ENCODE measurements at places on chromosomes 12 and 14.

GRCh38 chr12:40286583-40286982 is 61.8 kb downstream of the LRRK2 start:
- no peak for DNase-seq

DNA sequence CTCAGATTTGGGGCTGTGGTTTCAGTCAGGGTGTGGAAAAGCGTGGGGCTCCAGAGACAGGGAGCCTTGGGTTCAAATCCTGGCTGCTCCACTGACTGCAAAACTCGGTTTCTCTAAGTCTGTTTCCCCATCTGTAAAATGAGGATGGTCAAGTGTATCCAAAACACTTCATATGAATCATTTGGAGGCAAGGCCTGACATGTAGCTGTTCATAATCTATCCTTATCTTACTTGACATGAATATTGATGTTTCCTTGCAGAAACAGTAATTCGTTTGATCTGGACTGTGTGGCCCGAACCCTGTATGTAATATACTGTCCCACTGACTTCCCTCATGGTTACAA is 1.5 kb upstream of the CCDC63 start:
- no peak for DNase-seq

DNA sequence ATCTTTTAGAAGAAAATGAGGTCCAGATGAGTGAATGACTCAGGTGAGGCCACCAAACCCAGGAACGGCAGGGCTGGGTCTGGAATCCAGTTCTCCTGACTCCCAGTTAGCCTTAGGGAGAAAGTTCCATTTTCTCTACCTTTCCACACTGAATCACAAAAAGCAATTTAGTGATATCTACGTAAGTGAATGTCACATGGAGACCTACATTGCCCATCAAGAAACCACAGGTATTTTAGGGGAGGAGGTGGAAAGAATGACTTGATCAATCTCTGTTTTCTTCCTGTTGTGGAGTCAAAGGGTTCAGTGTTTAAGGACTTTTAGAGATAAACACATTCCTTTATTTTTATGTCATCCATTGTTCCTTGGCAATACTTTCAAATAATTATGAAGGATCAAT is 106.9 kb upstream of the PTPRB start:
- DNase-seq: no peak

- no peak for DNase-seq
These were observed 74.7 kb downstream of the NOC4L start for GRCh38 chr12:132218915-132219314.

DNA sequence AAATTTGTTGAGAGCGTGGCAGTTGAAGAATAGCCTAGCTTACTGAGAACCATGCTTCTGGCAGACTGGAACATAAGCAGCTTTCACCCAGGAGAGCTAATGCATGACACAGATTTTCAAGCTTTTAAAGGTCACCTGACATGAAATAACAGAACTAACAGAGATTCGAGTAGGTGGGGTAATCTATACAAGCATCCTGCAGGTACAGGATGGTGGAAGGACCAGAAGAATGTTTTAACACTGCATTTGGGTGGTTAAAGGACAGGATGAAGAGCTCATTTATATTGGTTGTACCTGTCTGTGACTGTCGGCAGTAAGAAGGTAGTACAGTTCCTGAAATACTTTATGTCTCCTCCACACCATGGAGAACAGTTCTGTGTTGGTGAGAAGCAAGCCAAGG is 8.9 kb downstream of the PELI2 start:
- DNase-seq: peak; percentile 26

DNA sequence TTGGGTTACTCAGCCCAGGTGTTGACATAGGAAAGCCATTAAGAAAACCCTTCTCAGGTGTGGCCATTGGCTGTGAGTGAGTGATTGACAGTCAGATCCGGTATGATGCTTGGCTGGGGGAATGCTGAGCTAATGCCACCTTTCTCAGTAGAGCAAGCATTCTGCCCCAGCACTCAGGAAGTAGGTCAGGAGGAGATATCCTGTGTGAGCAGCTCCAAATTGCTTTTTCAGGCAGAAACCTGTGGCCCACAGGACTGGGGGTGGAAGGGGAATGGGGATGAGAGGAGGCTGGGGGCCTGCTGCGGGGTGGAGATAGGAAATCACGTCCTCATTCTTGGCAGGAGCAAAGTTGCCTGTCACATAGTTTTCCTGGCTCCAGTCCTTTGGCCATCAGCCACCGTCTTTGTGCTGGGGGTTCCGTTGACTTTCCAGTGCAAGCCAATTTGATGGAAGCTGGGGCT is 55.7 kb downstream of the NINJ2 start:
- no peak for DNase-seq

DNA sequence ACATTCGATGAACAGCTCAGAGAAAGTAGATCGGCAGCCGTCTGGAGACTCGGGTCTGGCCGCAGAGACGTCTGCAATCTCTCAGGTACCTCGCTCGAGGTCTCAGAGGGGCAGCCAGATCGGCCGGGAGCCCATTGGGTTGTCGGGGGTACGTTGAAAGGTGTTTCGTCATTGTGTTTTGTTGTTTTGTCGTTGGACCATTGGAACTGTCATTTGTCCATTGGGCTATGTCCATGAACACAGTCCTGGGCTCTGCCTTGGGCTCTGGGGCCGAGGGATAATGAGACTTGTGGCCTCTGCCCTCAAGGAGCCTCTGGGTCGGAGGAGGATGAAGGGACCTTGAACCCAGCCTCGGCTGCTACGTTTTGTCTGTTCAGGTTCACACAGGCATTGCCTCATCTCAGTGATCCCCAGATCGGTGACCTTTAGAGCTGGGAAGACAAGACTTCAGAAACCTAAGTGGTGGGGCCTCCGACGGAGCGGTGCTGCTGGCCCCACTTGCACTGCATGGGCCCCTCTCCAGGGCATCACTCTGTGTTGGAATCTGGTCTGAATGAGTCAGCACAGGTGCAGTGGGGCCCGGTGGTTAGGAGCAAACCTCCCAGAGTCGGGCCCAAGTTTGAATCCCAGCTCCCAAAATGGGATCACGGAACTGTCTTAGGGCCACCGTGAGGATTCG is 23.6 kb upstream of the MLXIP start:
- no peak for DNase-seq

GRCh38 chr12:105804591-105805265 is 334.0 kb downstream of the NUAK1 start:
- no peak for DNase-seq

GRCh38 chr12:72270961-72271360 is 1.2 kb upstream of the TRHDE start:
- DNase-seq: no peak

- no peak for DNase-seq
These were observed 14.9 kb upstream of the LRRK2 start for GRCh38 chr12:40209886-40210285.

- peak; percentile 28 for DNase-seq
These were observed 48.7 kb downstream of the ACADS start for GRCh38 chr12:120774169-120774916.

DNA sequence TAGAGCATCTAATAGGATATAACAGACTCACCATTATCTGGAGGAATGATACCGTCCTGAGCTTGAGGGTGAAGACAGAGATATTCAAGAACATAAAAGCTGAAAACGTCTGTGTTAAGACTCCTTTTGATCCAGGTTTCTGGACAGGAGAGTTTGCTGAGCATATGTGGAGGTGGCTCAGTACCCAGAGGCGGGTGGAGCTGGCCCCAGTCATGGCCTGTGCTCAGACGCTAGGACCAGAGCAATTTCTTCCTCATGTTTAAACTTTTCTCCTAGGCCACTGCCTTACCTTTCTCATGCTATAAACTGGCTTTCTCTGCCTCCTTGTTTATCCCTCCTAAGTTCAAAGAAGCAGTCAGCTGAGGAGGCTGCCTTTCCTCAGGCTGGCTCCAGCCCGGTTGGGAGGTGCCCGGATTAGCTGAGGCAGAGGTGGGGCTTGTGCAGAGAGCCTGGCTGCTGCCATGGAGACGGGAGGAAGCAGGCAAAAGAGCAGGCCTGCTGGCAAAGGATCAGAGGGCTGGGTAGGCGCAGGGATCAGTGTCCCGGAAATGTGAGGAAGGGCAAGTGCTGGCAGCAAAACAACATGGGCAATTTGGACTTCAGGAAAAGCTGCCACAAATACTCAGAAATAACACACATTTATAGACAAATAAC is 13.7 kb downstream of the COA8 start:
- DNase-seq: peak; percentile 85

GRCh38 chr14:33676135-33676566 is 274.7 kb downstream of the EGLN3 start:
- DNase-seq: no peak
